ENCODE measurements at places on chromosomes 6 and 20.

DNA sequence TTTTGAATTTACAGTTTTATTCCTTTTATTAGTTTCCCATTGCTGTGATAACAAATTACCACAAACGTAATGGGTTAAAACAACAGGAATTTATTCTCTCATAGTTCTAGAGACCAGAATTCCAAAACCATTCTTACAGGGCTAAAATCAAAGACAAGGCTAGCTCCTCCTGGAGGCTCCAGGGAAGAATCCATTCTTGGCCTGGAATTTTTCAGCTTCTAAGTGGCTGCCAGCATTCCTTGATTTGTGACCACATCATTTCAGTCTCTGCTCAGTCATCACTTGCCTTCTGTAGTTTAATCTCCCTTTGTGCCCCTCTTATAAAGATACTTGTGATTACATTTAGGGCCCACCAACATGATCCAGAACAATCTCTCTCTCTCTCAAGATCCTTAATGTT is 897 bp upstream of the SEL1L2 start:
- DNase-seq, result no peak

DNA sequence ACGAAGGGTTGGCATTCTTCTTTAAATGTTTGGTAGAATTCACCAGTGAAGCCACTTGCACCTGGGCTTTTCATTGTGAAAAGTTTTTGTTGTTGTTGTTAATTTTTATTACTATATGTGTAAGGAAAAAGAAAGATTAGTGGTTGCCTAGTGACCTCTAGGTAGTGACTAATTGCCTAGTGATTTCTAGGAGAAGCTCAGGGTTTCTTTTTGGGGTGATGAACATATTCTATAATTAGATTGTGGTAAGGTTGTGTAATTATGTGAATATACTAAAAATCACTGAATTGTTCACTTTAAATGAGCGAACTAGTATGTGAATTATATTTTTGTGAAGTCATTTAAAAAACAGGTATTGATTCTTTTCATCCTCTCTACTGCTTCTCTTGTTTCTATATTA is 123.8 kb upstream of the TMEM170B start:
- DNase-seq, result no peak

GRCh38 chr6:80938131-80938530 is 814.4 kb downstream of the TENT5A start:
- no peak for DNase-seq

DNA sequence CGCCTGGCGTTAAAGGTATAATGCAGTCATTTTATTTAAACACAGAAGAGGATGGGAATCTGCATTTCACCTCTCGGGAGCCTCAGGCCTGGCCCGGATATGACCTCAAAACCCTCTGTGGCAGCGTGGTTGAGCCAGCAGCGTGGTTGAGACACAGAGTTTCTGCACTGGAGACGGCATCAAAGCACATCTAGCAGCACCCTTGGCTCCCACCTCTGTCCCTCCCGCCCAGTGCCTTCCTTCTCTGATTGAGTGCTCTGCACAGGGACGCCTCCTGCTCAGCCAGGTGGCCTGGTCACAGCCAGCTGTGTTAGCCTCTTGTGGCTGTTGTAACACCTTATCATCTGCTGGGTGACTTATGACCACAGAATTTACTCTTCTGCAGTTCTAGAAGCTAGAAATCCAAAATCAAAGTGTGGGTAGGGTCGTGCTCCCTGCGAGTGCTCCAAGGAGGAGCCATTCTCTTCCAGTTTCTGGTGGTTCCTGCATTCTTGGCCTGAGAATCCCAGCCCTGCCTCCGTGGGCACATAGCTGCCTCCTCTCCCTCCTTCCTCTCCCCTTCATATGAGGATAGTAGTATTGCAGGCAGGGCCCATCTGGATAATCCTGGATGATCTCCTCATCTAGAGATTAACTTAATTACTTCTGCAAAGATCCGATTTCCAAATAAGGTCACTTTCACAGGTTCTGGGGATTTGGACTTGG is 156.7 kb downstream of the SYCP2 start:
- no peak for DNase-seq

GRCh38 chr6:89414215-89414614 is 2.1 kb upstream of the RRAGD start:
- DNase-seq, result no peak

DNA sequence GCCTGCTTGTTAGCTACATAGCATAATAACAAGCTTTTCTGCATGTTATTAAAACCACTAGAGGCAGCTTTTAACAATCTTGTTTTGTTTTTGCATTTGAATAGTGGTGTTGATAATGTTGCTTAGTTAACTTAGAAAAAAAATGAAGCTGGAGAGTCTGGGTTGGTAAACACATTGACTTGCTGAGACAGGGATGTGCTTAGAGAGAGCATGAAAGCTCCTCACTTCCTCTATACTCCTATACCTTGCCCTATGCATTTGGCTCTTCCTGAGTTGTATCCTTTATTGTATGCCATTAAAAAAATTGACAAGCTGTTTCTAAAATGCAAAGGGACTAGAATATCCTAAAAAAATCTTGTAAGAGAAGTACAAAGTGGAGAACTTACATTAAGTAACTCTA is 13.6 kb downstream of the FAM83B start:
- no peak for DNase-seq

All from cerebellum (tissue), 4 donors.